CD4-positive, CD25-positive, alpha-beta regulatory T cell (primary cell): ENCODE measurements at places on chromosomes 11 and 22. TPM values are rescaled to one million over a fixed set of nuclear protein-coding genes. Genes with fewer than 3 reads are reported as not detected.

DNA sequence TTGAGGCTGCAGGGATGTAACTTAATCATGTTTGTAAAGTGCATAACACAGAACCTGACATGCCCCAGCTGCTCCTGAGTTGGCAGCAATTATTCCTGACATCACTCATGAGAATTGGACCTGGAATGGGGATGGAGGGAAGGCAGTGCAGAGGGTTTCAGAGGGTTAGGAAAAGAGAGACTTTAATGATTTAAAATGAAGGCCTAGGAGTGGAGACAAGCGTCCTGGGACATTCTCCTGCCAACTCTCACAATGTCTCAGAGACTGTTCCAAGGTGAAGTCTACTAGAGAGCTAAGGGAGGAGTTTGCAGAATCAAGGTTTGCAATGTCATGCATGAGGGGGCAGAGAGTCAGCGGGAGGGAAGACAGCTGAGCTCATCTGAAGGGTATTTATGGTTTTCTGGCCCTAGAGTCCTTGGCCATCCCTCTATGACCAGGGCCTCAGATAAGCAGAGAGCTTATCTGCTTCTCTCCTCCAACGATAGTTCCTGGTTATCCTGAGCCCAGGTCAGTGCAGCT is 36.9 kb downstream of the GGTLC2 start:
- H3K4me1 ChIP-seq: no peaks in the 10 kb centered on the region
- no peaks in the 10 kb centered on the region for H3K36me3 ChIP-seq
- no peak for DNase-seq
- H3K27me3 ChIP-seq: no peaks in the 10 kb centered on the region

GRCh38 chr11:61516191-61516590 is 7.6 kb downstream of the LRRC10B start:
- no peak overlapping the region for H3K27ac ChIP-seq
- peaks cover 7% of the 10 kb centered on the region for H3K4me1 ChIP-seq
- no peaks in the 10 kb centered on the region for H3K36me3 ChIP-seq
- H3K27me3 ChIP-seq: no peaks in the 10 kb centered on the region
- no peak overlapping the region for H3K4me3 ChIP-seq

DNA sequence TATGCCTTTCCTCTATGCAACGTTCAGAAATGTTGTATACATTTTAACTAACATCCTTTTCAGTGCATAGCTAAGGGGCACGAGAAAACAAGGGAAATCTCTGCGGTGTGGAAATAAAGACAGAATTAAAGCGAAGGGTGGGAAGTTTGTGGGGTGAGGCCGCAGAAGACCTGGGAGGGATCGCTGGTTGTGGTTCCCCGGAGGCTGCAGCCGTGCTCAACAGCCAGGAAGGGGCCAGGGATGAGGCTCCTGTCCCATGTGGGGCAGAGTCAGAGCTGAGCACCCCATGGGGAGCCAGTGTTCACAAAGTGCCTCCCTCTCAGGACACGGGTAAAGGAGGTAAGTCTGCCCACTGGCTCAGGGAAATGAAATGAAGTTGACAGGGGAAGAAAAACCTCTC is 67.5 kb downstream of the MYEOV start:
- H3K4me3 ChIP-seq: no peak overlapping the region
- H3K4me1 ChIP-seq: no peaks in the 10 kb centered on the region
- H3K27me3 ChIP-seq: peaks cover 2% of the 10 kb centered on the region
- H3K36me3 ChIP-seq: no peaks in the 10 kb centered on the region
- H3K27ac ChIP-seq: no peak overlapping the region

- H3K4me3 ChIP-seq: no peak overlapping the region
- no peaks in the 10 kb centered on the region for H3K36me3 ChIP-seq
- no peak overlapping the region for H3K27ac ChIP-seq
- no peak for DNase-seq
- no peaks in the 10 kb centered on the region for H3K4me1 ChIP-seq
- no peaks in the 10 kb centered on the region for H3K27me3 ChIP-seq
Observed at GRCh38 chr22:45552580-45553350, 50.1 kb downstream of the FBLN1 start.

- peak; percentile 52 for DNase-seq
- peak overlapping the region; percentile 77 for H3K4me3 ChIP-seq
- H3K4me1 ChIP-seq: peaks cover 33% of the 10 kb centered on the region
- H3K27me3 ChIP-seq: no peaks in the 10 kb centered on the region
Observed at GRCh38 chr22:20206709-20207215, 55.9 kb upstream of the CCDC188 start.

- H3K4me1 ChIP-seq: no peaks in the 10 kb centered on the region
- DNase-seq: no peak
- H3K27ac ChIP-seq: no peak overlapping the region
- H3K27me3 ChIP-seq: no peaks in the 10 kb centered on the region
- no peak overlapping the region for H3K4me3 ChIP-seq
Observed at GRCh38 chr22:22598144-22598543, 39.1 kb upstream of the PRAME start.

CHRNA10 gene
- 1.4 TPM for total RNA-seq

C11orf16 gene
- total RNA-seq: not detected

ENTHD1 gene
- total RNA-seq: not detected

THOC5 gene
- 54.0 TPM for total RNA-seq

MPEG1 gene
- total RNA-seq: 0.07 TPM

SLC7A4 gene
- total RNA-seq: not detected

PANX2 gene
- not detected for total RNA-seq
